HS-27A (cell line): ENCODE measurements at places on chromosomes 12 and 14.

DNA sequence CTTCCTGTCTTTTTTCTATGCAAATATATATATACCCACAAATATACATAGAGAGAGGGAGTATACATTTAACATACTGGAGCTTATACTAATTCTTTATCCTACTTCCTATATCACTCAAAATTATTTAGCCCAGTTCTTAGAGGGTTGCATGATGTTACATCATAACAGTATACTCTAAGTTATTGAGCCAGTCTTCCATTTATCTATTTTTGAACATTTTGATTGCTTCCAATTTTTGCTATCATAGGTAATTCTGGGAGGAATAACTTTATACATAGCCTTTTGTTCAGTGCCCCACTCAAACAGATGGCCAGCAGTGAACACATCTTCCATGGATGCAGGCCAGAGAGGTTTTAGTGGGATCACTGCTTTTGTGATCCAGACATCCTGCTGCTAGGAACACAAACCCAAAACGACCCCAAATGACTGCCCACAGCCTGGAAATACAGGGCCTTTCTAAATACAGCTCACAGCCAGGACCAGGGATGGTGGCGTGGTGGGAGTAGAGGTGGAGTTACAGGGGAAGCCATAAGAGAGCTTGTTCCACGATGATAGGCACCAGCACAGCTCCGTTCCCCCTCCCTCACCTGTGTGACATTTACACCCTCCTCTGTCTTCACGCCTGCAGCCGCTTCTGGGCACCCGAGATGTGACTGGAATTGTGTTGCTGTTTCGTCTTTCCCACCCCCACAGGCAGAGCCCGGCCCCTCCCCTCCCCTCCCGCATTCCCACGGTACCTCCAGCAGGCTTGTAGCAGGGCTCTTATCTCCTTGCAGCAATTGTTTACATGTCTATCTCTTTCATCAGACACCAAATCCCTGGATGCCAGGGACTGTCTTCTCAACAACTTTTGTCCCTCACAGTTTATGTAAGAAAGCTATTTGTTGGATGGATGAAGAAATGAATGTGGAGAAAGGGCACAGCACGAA is 30.7 kb upstream of the HDAC7 start:
- no peak for DNase-seq

- DNase-seq = no peak
Measured at GRCh38 chr12:131776237-131776889, 51.8 kb upstream of the MMP17 start.

DNA sequence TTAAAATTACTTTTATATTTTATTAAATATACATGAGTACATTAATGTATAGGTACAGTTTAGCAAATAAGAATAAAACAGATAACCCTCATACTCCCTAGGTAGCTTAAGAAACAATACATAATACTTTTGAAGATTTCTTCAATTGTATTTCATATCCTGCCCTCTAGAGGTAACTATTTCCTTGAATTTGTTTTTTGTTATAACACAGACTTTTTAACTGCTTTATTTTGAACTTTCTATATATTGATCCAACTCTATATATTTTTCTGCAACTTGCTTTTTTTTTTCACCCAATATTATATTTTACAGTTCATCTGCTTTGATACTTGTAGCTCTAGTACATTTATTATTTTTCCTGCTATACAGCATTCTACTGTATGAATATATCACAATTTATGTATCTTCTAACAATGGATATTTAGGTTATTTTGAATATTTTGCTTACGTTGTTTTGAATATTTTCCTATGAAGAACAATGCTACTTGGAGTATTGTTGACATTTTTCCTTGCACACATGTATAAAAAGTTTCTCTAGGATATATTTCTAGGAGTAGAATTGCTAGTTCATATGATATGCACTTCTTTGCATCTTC is 72.8 kb upstream of the ABCD2 start:
- DNase-seq = no peak

DNA sequence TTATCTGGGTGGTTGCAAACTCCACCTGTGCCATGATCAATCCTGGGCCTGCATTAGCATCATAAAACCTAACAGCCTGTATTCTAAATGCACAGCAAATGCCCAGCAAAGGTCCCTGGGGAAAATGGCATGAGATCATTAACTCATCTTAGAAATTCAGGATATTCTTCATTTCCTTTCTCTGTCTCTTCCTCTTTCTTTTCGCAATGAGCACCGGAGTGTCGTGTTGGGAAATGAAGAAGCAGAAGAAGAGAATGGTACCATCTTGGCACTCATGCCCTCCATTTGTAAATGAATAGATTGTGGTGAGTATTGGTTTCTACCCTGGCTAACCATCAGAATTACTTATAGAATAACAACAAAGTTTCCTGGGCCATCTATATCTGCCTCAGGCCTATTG is 193.6 kb downstream of the GALC start:
- no peak for DNase-seq

- DNase-seq = no peak
Measured at GRCh38 chr12:52759218-52759617, 17.9 kb downstream of the KRT76 start.

- no peak for DNase-seq
Measured at GRCh38 chr12:12506496-12506890, 56.2 kb downstream of the DUSP16 start.

GRCh38 chr14:22112004-22112403 is 438.4 kb upstream of the OR4E1 start:
- DNase-seq = no peak

DNA sequence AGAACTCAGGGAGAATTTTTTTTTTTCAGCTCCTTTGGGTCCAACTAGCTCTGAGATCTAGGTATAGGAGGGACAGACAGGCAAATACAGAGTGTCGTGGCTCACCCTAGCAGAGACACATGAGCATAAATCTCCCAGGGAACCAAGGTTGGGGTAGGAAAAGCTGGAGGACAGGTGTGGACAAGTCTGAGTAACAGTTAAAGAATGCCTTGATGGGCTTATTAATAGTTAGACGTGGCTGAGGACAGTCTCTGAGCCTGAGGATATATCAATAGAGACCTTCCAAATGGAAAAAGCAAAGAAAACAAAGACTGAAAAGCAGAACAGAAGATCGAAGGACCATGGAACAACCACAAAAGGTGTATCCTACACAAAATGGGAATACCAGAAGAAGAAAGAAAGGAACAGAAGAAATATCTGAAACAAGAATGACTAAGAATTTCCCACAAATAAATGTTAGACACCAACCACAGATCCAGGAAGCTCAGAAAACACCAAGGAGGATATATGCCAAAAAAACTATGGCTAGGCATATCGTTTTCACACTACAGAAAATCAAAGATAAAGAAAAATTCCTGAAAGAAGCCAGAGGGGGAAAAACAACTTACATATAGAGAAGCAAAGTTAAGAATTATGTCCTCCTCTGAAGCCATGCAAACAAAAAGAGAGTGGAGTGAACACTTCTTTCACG is 80.9 kb downstream of the PTPRB start:
- no peak for DNase-seq

GRCh38 chr12:26863515-26863914 is 30.5 kb upstream of the ITPR2 start:
- DNase-seq = no peak

DNA sequence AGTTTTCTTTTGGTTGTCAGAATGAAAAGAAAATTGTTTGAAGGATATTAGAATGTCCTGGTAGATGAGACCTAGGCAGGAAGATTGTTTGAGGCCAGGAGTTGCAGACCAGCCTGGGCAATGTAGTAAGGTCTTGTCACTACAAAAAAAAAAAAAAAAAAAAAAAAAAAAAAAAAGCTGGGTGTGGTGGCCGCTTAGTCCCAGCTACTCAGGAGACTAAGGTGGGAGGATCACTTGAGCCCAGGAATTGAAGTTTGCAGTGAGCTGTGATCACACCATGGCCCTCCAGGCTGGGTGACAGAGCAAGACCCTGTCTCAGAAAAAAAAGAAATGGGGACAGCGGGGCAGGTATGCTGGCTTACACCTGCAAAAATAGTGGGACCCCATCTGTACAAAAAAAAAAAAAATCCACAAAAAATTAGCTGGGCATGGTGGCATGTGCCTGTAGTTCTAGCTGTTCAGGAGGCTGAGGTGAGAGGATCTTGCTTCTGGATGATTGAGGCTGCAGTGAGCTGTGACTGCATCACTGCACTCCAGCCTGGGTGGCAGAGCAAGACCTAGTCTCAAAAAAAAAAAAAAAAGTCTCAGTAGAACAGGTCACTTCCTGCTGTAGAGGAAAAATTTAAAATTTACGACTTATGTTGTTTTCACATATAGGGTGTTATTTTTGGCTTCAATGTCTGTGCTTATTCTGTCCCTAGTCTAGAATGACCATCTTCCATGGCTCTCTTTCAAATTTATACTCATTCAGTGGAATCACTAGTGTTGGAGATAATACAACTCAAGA is 70.7 kb downstream of the PPHLN1 start:
- no peak for DNase-seq

- DNase-seq = no peak
Measured at GRCh38 chr14:52531481-52531880, 20.8 kb downstream of the TXNDC16 start.

GRCh38 chr14:93978735-93979134 is 2.4 kb upstream of the ASB2 start:
- no peak for DNase-seq

DNA sequence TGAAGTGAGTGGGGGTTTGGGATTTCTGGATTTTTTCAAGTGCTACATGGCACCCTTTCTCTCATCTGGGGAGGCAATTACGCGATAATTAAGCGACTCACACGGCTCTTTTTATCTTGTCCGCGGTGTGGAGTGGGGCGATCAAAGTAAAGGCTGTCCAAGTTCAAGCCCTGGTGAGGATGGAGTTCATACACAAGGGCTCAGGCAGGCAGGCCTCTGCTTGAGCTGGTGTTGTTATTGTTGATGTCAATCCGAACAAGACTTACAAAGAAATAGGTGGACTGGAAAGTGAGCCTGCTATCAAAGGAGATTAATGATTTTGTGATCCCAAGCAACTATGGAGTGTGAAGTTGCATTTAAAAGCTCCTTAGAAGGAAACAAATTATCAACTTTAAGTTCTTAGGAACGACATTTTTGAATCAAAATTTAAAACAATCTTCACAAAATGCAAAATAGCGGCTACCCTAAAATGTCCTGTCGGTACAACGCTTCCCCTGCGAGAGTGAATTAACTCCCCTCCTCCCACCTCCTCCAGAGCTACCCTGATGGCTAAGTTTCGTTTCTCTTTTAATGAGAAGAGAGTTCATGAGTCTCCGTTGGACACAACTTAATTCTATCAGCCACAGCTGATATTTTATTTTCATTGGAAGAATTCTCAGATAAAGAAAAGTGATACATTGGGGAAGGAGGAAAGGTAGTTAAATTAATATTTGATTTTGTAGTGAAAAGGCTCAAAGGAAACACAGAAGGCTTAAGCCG is 5.9 kb downstream of the FOXA1 start:
- no peak for DNase-seq

DNA sequence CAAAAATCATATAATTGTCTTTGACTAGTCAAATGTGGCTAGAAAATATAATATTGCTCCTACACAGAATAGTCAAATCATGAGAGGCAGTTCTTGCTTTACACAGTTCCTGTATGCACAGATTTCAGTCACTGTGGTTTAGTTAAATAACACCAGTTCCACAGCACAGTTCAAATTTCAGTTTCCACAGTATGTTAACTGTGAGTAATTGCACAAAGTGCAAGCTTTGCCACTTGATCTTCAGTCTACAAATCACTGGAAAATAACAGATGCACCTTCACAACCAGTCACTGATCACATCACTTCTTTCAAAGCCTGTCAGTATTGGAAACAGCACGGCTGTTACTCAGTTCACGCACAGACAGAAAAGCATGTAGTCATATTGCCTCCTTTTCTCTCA is 38.7 kb downstream of the KCNH5 start:
- DNase-seq = no peak

DNA sequence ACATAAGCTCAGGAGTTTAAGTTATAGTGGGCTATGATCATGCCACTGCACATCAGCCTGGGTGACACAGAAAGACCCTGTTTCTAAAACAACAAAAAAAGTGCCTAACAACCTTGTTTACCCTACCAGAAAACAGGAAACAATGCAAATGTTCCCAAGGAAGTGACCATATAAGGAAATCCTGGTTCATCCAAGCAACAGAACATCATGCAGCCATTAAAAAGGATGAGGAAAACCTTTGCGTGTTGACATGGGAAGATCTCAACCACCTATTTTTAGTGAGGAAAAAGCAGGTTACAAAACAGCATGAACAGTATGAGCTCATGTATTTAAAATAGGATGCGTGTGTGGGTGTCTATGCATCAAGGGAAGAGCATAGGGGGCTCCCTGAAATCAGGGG is 13.7 kb downstream of the HRK start:
- no peak for DNase-seq

- DNase-seq = no peak
Measured at GRCh38 chr12:51974646-51975045, 23.1 kb downstream of the ACVR1B start.

DNA sequence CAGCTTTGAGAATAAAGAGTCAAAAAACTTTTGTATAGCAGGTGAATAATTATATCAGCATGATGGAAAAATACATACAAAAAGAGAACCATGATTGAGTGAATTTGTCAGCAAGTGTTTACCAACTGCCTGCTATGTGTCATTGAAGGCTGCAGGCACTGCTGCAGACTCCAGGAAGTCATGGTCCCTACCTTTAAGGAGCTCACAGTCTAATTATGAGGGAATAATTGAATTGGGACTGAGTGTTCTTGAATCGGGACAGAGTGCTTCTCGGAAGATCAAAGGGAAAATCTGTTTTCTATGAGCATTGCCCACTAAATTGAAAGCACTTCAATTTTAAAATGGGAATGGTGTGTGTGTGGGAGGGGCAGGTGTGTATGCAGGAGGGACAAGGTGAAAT is 9.5 kb downstream of the OR10AD1 start:
- DNase-seq = no peak

DNA sequence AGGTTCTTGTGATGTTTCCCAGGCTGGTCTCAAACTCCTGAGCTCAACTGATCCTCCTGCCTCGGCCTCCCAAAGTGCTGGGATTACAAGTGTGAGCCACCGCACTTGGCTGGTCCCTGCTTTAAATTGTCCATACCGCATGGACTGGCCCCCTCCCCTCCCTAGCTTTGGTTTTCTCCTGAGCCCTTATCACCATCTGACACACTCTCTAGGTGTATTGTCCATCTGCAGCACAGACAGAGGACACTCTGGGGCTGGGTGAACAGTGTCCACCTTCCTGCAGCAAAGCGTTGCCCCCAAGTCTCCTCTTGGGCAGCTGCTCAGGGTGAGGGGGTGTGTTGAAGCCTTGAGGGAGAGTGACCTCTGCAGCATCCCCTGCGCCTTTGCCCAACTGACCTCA is 36.0 kb upstream of the DLK1 start:
- DNase-seq = no peak

GRCh38 chr12:107080299-107080698 is 13.1 kb downstream of the CRY1 start:
- DNase-seq = no peak

GRCh38 chr12:1864867-1865266 is 44.5 kb downstream of the LRTM2 start:
- no peak for DNase-seq

DNA sequence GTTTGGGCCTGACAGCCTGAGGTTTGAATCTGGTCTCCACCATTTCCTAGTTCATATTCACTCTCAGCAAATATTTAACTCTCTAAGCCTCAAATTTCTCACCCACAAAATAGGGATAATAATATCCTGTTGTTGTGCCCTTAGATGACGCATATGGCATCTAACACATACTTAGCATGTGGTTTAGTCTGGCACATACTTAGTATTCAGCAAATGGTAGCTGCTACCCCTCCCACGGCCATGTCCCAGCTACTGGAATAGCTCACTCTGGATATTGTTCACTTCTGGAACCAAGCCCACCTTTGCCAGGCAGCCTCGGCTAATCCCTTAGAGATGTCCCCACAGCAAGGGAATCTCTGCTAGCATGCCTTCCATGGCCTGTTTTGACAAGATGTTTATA is 53.3 kb downstream of the BICD1 start:
- DNase-seq = no peak

- DNase-seq = no peak
Measured at GRCh38 chr14:95274279-95274678, 45.4 kb downstream of the CLMN start.
